ENCODE measurements at places on chromosomes 5 and 9.
A peak's percentile ranks its signal among the peaks of the same experiment; 100 is the strongest.

- DNase-seq = peak; percentile 7
These were observed 588.5 kb downstream of the MTRR start for GRCh38 chr5:8457187-8458037.

DNA sequence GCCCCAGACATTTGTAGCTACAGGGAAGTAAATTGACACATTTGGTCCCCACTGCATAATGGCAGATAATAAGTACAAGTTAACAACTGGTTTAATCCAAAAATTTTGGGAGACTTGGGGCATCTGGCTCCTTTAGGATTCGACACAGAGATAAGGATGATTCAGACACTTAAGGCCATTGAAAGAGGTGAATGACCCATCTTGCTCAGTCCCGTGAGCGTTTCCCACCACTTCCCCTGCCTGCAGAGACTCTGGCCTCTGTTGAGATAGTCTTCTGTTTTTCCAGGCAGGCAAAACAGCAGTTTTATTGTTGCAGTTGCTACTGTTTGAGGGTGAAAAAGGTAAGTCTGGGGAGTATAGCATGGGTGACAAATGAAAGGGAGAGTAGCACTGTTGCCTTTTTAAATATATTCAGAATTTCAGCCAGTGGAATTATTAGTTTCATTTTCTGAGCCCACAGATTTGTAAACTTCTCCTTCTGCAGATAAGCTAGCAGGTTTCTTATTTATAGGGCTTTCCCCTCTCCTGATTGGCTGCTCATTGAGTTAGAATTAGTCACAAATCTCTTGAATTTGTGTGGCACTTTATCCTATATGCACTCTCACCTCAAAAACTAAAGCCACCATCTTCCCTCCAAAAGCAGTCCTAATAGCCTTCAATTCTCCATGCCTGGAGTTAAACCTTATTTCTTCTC lies 19.3 kb downstream of the ACO1 start:
- DNase-seq = no peak

DNA sequence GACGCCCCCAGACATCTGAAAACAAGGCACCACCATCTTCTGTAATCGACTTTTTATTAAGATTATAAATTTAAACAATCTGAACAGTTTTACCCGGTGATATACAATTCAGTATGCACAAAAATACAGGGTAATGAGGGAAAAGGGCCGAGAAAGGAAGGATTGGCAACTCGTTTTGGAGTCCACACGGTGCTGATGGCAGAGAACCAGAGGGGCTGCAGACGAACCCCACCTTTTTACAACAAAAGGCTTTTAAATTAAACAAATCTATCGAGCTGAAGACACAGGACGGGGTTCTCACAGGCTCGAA lies 2.6 kb downstream of the IER5L start:
- DNase-seq = no peak

DNA sequence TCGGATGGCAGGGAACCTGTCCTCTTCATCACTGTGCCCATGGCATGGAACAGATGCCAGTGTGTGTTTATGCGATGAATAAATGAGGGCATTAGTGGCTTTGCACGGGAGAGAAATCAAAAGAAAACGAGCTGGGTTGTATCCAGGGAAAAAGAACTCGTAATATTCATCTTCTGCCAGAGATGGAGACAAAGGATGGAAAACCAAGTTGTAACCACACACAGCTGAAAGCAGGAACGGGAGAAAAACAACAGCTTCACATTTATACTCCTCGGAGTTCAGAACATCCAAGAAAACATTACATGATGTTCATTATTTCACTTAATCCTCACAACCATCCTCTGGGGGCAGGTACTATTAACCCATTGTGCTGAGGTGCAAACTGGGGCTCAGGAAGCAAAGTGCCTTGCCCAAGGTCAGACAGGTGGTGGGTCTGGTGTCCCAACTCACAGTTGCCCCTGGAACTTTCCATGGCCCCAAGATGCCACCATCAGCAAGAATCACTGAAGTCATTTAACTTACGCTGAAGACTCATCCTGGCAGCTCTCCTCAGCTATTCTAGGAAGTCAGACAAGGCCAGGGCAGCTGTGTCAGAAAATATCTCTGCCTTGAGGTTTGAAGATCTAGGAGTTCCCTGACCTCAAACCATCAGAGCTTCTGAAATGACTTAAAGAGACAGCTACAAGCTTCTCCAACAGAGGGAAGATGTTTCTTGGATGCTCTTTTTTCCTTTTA lies 250.4 kb downstream of the NSG2 start:
- DNase-seq = no peak

DNA sequence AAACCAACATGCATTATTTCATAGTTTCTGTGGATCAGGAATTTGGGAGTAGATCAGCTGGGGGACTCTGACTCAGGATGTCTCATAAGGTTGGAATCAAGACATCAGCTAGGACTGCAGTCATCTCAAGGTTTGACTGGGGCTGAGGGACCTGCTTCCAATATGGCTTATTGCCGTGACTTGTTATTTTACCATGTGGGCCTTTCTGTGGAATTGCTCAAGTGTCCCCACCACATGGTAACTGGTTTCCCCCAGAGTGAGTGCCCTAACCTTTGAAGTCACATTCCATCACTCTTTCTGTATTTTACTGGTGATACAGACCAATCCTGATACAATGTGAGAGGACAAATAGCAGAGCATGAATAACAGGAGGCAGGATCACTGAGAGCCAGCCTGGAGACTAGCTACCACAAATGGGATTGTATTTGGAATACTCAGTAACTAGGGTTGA lies 70.2 kb upstream of the ELL2 start:
- no peak for DNase-seq

DNA sequence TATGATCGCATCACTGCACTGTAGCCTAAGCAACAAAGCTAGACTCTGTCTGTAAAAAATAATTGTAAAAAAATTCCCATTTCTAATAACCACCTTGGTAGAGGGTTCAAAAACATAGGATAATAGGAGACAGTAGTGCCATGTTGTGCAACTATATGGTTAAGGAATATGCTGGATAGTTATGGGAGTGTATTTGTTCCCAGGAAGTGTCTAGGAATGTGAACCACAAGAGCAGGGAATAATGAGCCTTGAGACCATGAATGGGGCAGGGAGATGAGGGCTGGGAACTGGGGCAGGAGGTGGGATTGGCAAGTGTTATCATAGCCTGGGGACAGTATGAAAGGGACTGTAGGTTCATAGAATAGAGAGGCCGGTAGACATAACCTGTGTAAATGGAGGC lies 50.4 kb downstream of the RUSC2 start:
- DNase-seq = no peak

- DNase-seq = no peak
These were observed 373.7 kb upstream of the CCNH start for GRCh38 chr5:87786471-87786870.

- no peak for DNase-seq
These were observed 41.4 kb downstream of the DUSP1 start for GRCh38 chr5:172729588-172729987.

Measured in hematopoietic multipotent progenitor cell treated with erythropoietin and hydrocortisone succinate and interleukin-3 and kit ligand, for 15 days (in vitro differentiated cells).